T-helper 2 cell treated with Interferon-gamma antibody and Interleukin-4, amounts not matched to agents 100 ng/mL and 5 ng/mL, for 36 hours (primary cell): ENCODE measurements at places on chromosomes 3 and 15. TPM values are rescaled to one million over a fixed set of nuclear protein-coding genes. Genes with fewer than 3 reads are reported as not detected.

The KBTBD13 gene
- not detected in 2 replicates for total RNA-seq

The TADA3 gene
- total RNA-seq: 84.3 and 85.7 TPM in 2 replicates

The B3GNT5 gene
- 2.8 and 3.3 TPM in 2 replicates for total RNA-seq

The PIERCE2 gene
- total RNA-seq: 0.32 TPM in 1 of 2 replicates, not detected in the other

The C3orf22 gene
- not detected in 2 replicates for total RNA-seq

The NPAP1 gene
- not detected in 2 replicates for total RNA-seq

The SLC9C1 gene
- total RNA-seq: not detected in 2 replicates

The CCRL2 gene
- 3.5 and 4.1 TPM in 2 replicates for total RNA-seq

The CYP1A1 gene
- total RNA-seq: 1.0 TPM in 2 replicates

The MOBP gene
- total RNA-seq: 0.05 TPM in 1 of 2 replicates, not detected in the other

The RGMA gene
- total RNA-seq: not detected in 2 replicates

The MAGEL2 gene
- not detected in 2 replicates for total RNA-seq

The PLCL2 gene
- 40.4 and 41.1 TPM in 2 replicates for total RNA-seq

The LYZL4 gene
- not detected in 2 replicates for total RNA-seq

The UBA7 gene
- total RNA-seq: 213 and 218 TPM in 2 replicates

The NEK10 gene
- total RNA-seq: 1.5 TPM in 2 replicates

The FXR1 gene
- total RNA-seq: 123 and 135 TPM in 2 replicates

The MST1R gene
- 2.1 and 3.2 TPM in 2 replicates for total RNA-seq
